ENCODE measurements at places on chromosomes 7 and 10. TPM values are rescaled to one million over a fixed set of nuclear protein-coding genes. Genes with fewer than 3 reads are reported as not detected.
A peak's percentile ranks its signal among the peaks of the same experiment; 100 is the strongest.

DNA sequence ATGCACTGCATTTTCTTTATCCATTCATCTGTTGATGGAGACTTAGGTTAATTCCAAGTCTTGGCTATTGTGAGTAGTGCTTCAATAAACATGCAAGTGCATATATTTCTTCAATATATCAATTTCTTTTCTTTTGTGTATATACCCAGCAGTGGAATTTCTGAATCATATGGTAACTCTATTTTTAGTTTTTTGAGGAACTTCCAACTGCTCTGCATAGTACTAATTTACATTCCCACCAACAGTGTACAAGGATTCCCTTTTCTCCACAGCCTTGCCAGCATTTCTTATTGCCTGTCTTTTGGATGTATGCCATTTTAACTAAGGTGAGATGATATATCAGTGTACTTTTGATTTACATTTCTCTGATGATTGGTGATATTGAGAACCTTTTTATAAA lies 145.2 kb downstream of the LYZL1 start:
- no peak for DNase-seq

GRCh38 chr7:117346161-117346560 lies 23.3 kb upstream of the WNT2 start:
- DNase-seq: no peak

DNA sequence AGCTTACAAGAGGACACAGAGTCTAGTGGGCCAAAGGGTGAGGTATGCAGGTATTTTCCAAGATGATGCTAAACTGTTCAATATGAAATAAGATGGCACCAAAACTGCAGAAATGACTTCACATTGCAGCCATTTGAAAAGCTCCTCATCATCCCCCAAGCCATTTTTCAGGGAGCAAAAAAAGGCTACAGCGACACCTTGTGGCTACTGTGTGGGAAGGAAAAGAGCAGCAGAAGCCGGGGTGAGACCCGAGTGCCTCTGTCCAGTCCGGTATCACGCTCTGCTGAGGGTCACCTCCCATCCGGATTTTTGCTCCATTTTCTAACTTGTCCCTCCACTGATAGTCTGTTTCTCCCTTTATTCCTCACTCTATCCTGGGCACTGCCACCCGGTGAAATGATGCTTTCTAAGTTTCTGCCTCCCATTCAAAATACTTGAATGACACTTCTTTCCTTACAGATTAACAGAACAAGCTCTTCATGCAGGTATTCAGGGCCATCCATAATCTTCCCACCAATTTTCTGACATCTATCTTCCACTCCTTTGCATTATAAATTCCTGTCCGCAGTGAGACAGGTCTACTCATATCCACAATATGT lies 220.2 kb downstream of the DGKI start:
- DNase-seq: peak; percentile 53

Gene TMEM229A
- total RNA-seq: not detected

Gene DENND2A
- total RNA-seq: 5.8 TPM

- no peak for DNase-seq
Measured at GRCh38 chr10:100987685-100988049, 324 bp downstream of the TWNK start.
